ENCODE measurements at places on chromosomes 6 and 20.

DNA sequence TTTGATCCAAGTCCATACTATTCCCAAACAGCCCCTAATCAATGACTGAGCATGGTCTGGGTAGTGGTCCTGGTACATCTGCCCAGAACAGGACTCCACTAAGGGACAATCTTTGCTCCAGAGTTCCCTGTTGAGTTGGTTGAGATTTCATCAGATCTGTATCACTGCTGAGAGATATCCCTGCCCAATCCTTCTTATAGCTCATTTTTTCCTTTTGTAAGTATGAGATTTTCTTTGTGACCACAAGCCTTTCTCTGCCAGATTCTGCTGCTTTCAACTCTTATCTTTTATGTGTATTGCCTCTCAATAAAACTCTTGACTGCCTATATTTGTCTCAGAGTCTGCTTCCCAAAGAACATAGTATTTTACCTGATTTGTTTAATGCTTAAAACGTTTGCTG lies 46.2 kb upstream of the LAMA2 start:
- DNase-seq = no peak

GRCh38 chr20:57826666-57827287 lies 117.0 kb upstream of the PMEPA1 start:
- no peak for DNase-seq

DNA sequence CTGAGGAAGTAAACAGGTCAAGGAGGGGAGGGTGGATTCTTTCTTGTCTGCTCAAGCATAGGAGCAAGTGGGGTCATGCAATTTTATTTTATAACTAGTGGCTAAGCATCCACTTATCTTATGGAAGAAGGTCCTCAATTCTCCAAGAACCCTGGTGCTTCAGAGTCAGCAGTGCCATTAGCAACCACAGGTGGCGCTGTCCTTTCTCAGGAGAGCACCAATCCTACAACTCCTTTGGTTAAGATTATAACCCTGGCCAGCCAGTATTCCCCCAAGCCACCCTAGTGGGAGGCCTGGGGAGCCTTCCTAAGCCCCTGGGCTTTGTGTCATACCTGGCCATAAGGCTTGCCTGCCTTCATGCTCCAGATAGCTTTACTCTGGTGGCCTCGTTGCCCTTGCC lies 60.7 kb downstream of the PCSK2 start:
- peak; percentile 10 for DNase-seq

- DNase-seq = no peak
Observed at GRCh38 chr20:52975029-52975732, 3.0 kb downstream of the TSHZ2 start.

GRCh38 chr6:108656836-108657235 lies 96.1 kb downstream of the FOXO3 start:
- DNase-seq = no peak

DNA sequence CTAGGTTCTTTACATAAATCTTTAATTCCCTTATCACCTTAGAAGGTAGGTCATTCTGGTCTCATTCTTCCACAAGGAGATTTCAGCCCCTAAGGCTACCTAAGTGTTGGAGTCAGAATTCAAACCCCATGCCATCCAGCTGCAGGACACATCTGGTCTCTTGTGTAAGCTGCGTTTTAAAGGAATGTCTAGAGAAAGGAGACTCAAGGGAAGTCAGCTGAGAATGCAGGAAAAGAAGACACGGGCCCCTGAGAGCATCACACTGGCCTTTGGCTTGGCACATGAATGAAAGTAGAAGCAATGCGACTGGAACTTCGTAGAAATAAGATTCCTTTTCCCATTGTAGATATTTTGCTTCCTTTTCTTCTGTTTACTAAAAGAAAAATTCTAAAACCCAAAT lies 76.7 kb upstream of the SYNJ2 start:
- DNase-seq = no peak

GRCh38 chr20:21126581-21126870 lies 644 bp downstream of the KIZ start:
- DNase-seq = no peak

DNA sequence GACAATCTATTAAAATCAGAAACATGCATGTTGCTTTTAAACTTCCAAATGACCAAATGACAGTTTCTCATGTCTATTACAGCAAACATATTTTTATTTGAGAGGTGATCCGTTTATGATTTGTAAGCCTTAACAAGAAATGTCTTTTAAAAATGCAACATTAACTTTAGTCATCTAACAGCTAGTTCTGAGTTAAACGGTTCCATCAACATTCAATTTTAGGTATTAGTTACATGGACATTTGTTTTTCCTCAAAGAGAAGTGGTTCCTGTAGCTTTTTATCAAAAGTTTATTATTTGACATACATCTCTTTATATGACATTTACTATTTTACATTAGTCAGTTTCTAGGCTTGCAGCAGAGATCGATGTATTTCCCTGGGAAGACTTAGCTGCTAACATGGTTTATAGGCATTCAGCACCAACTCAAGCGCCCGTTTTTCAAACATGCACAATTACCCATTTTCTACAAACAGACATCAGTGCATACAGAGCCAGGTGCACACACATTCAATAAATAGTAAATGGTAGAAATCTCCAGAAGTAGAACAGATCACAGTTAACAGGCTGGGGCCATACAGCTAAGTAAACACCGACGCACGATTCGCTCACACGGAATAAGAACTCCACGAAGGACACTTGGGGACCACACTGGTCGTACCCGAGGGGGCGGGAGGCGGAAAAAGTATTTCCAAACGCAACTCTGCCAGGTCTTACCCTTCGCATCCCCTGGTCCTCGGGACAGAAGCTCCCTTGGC lies 882 bp downstream of the CNR1 start:
- no peak for DNase-seq

DNA sequence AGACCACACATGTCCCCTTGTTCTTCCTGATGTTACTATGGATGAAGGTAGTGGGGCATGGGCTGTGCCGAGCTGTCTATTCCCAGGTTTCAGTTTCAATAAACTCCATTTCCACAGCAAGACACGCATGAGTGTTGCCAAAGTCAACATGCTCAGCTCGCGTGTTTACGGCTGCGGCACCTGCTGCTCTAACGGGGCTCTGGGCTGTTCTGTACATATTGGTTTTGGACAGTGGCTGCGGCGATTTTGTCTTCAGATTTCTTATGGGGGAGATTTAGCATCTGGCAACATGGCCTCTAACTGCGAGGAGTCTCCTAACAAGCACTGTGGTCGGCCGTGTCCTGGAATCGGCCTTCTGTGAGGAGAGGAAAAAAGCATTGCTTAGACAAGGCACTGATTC lies 58.6 kb downstream of the TMEM242 start:
- no peak for DNase-seq

GRCh38 chr6:162249907-162250642 lies 477.5 kb downstream of the PRKN start:
- DNase-seq = no peak

DNA sequence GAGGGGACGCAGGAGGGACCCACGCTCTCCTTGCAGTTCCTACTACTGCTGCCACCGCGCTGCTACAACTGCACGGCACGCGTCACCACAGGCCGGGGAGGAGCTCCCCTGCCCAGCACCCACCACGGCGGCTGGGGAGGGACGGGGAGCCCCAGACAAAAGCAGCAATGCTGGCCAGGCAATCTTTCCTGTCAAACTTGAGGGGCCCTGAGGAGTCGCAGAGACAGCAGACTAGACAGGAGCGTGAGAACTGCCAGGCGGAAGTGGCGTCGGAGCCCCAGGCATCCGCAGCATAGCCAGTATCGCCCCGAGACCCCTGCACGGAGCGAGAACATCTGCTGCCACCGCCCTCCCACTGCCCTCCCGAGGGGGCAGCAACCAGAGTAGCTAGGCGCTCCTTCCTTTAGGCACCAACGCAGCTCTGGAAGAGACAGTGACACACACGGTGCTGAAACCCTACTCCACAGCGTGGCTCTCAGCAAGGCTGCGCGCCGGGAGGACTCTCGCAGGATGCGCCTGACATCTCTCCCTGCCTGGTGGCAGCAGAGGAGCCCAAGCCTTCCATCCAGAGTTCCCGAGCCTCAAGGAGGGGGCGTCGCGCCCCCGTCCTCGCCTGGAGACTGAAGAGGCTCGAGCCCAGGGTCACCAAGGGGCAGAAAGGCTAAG lies 2.2 kb downstream of the TAF4 start:
- DNase-seq = no peak

GRCh38 chr20:7744411-7744810 lies 195.8 kb downstream of the HAO1 start:
- peak; percentile 31 for DNase-seq

GRCh38 chr6:15439410-15440025 lies 193.6 kb downstream of the JARID2 start:
- no peak for DNase-seq

- no peak for DNase-seq
Observed at GRCh38 chr6:35426074-35426473, 26.1 kb upstream of the FANCE start.

DNA sequence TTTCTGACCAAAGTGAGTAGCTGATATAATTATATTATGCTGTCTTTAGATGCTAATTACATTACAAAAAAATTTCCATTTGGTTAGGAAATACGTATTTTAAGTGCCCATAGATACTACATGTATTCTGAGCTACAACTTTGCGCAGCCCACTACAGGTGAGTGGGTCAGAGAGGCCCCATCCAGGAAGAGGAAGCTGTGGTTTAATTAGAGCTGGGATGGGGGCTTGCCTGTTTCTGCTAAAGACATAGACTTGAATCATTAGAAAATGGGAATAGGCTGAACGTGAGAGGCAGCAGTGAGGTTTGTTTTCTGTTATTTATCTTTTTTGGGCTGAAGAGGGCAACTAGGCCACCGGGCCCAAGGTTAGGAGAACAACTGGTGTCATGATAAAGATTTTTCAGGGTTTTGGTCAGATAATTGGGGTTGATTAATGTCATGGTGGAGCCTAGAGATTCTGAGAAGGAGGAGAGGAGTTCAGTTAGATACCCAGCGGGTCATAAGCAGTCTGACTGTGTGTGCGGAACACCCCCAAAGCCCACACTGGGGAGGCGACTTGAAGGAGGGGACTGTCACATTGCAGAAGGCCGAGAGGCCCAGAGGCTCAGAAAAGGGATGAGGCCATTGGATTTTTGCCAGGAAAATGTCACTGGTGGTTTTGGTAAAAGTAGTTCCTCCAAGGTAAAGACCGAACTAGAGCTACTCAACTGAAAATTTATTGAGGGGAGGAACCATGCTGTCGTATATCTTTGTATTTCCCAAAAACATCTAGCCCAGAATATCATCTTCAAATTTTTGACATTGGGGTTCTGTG lies 14.5 kb upstream of the IRF4 start:
- DNase-seq = no peak

DNA sequence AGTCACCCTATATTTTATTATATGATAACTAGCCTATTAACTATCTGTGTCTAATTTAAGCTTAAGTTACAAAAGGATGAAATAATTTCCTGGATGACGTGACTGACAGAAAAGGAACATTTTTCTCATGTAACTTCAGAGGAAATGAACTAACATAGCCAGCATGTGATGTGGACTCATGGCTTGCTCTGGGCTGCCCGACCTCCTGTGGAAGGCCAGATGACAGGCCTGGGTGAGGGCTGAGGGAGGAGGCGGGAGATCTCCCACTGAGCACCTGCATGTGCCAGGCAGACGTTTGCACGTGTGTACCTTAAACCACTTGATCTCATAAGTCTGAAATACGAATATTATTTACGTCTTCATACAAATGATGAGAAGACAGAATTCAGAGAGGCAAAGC lies 321.1 kb downstream of the SYNE1 start:
- no peak for DNase-seq

DNA sequence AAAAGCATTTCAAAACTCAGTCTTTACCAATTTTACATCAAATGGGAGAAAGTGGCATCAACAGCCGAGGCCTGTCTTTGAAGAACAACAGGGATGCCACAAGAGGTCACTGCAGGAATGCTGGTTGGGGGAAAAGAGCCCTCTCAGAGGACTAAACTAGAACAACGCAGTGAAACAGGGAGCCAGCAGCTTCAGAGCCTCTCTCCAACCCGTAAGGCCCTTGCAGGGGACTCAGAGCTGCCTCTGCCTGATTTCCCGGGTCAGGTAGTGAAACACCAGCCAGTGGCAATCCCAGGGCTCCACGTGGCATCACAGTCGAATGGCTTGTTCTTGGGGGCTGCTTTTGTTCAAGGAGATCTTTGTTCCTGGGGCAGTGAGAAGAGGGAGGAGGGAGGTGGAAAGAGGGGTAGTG lies 55.0 kb upstream of the KCNK16 start:
- peak; percentile 36 for DNase-seq

- no peak for DNase-seq
Observed at GRCh38 chr20:37365760-37366638, 20.1 kb downstream of the SRC start.

GRCh38 chr6:82493467-82493866 lies 129.8 kb downstream of the TPBG start:
- DNase-seq = no peak

GRCh38 chr20:24702501-24703283 lies 233.3 kb downstream of the SYNDIG1 start:
- no peak for DNase-seq

GRCh38 chr6:121794630-121795029 lies 359.2 kb downstream of the GJA1 start:
- DNase-seq = peak; percentile 43

DNA sequence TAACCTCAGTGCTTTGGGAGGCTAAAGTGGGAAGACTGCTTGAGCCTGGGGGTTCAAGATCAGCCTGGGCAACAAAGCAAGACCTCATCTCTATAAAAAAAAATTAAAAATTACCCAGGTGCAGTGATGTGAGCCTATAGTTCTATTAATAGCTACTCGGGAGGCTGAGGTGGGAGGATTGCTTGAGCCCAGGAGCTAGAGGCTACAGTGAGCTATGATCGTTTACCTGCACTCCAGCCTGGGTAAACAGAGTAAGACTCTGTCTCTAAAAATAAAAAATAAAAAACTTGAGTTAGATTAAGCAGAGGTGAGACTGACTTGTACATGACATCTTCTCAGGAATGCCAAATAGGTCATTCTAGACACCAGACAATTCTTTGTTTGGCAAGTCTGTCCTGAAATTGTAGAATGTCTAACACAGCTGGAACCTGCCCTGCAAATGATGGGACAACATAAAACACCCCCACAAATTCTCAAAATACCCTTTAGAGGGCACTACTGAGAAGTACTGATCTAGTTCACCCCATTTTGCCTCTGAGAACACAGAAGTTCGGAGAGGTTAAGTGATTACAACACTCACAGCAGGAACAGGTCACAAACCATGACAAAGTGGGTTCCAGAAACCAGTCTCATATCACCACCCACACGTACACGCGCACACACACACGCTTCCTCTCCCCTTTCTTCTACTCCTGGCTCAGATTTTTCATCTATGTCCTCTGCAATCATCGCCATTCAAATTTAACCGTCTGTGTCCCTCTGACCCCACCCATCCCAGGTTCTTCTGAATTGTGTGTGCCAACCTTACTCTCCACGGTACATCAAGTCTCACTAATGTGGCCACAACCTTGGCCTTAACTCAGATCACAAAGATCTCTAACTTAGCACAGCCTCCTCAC lies 38.3 kb downstream of the ARHGAP18 start:
- no peak for DNase-seq

Measured in A549 (cell line).